ENCODE measurements at places on chromosomes 2 and 18.

GRCh38 chr2:201242571-201243277 lies 17.6 kb upstream of the CASP8 start:
- DNase-seq, result no peak

- DNase-seq, result no peak
Measured at GRCh38 chr2:120547662-120548061, 188.0 kb upstream of the GLI2 start.

GRCh38 chr2:98821629-98822135 lies 90.8 kb upstream of the MGAT4A start:
- DNase-seq, result no peak

DNA sequence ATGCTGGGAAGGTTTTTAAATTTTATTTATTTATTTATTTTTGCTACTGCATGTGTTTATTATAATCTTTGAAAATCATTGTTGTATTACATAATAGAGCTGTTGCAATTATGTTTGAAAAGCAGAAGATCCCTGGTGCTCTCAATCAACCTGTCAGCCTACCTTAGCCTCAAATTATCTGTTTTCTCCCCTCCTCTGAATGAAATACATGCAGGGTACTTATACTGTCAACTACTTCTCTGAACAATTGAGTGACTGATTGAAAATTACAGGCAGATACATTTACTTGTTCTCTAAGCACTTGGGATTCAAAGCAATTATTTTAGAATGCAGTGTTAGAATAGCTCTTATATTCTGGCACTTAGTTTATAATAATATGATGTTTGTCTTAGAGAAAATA lies 8.1 kb downstream of the KYNU start:
- no peak for DNase-seq

DNA sequence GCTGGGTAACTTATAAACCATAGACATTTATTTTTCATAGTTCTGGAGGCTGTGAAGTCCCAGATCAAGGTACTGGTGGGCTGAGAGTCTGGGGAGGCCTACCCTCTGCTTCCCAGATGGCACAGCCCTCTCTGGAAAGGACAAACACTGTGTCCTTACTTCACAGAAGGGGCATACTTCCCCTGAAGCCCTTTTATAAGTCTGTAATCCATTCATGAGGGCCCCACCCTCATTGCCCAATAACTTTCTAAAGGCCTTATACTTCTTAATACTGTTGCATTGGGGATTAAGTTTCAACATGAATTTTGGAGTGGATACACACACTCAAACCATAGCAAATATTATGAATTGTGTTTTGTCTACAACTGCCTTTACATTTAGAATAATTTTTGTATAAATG lies 36.0 kb downstream of the ATIC start:
- no peak for DNase-seq

GRCh38 chr18:13231151-13231550 lies 12.6 kb downstream of the LDLRAD4 start:
- DNase-seq, result no peak

GRCh38 chr18:9787712-9788111 lies 79.6 kb downstream of the RAB31 start:
- DNase-seq, result no peak

DNA sequence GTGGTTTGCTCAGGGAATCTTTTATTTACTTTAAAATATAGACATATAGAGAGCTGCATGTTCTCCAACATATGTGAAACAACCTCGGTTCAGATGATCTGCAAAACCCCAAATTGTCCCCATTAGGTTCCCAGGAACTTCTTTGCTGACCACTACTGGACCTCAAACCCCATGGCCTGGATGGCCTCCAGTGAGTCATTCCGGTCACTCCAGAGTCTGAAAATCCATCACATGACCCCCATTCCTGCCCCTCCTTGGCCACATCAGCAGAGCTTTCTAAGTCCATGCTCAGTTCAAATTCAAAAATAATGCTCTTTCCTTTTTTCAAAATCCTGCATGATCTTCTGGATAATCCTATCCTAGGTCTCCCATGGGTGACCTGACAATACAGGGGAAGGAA lies 271.0 kb downstream of the TNS1 start:
- no peak for DNase-seq

- no peak for DNase-seq
Measured at GRCh38 chr2:233386382-233387041, 32.2 kb downstream of the DGKD start.

DNA sequence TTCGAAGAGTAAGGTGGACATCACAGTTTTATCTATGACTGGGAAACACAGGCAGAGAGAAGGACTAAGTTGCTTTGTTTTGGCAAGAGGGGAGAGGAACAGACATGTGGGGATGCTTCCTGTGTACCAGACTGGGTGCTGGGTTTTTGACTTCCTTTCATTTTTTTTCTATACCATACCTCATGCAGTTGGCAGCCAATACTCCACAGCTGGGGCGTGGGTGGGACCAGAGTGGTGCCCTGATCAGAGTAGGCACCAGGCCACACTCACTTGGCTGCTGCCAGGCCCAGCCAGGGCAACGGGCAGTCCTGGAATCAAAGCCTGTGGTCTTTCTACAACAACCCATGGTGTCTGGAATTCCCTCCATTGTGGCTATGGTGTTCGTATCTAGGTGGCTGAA lies 45.2 kb downstream of the SH3RF3 start:
- no peak for DNase-seq

- no peak for DNase-seq
Measured at GRCh38 chr2:36596397-36596796, 1.6 kb downstream of the FEZ2 start.

- DNase-seq, result no peak
Measured at GRCh38 chr2:8543060-8543382, 138.8 kb upstream of the ID2 start.

DNA sequence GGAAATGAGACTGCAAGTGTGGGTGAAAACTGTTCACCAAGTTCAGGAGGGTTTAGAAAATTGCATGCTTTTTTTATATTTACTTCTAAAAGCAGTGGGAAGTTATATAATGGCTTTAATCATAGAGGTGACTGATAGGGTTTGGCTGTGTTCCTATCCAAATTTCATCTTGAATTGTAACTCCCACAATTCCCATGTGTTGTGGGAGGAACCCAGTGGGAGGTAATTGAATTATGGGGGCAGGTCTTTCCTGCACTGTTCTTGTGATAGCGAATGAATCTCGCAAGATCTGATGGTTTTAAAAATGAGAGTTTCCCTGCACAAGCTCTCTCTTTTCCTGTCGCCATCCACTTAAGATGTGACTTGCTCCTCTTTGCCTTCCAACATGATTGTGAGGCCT lies 35.7 kb upstream of the NTSR2 start:
- no peak for DNase-seq

GRCh38 chr2:178819147-178819875 lies 12.1 kb upstream of the TTN start:
- DNase-seq, result no peak

GRCh38 chr2:33619028-33619427 lies 19.9 kb upstream of the FAM98A start:
- DNase-seq, result no peak

- DNase-seq, result no peak
Measured at GRCh38 chr2:181395851-181396250, 61.3 kb upstream of the ITGA4 start.

GRCh38 chr2:15155959-15156574 lies 405.1 kb downstream of the NBAS start:
- DNase-seq, result no peak

DNA sequence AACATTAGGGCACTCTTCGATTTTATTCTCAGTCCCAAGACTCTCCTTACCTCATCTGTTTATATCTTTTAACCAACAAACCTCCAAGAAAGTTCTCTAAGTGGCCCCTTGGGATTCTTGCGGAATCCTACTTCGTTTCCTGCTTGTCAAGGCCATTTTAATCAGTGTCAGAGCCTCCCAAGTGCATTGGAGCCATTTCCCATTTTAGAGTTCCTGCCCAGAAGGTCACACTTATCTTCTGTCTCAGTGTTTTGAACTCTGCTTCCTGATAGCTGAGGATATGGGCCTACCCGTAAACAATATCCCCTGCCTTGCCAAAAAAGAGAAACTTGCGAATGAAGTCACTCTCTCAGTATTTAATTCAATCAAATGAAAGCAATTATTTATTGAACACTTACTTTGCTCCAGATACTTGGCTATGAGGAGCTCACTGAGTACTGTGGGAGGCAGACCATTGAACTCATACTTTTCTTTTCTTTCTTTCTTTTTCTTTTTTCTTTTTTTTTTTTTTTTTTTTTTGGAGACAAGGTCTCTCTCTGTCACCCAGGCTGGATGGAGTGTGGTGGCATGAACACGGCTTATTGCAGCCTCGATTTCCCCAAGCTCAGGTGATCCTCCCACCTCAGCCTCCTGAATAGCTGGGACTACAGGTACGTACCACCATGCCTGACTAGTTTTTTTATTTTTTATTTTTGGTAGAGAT lies 5.7 kb upstream of the NOSTRIN start:
- no peak for DNase-seq
